Stimulated activated CD8-positive, alpha-beta memory T cell treated with anti-CD3 and anti-CD28 coated beads, Interleukin-15, amount 100 ng/mL, for 4 hours (primary cell): ENCODE measurements at places on chromosomes 1 and 21.

GRCh38 chr1:245772325-245772724, 617.5 kb downstream of the KIF26B start:
- DNase-seq, result no peak

DNA sequence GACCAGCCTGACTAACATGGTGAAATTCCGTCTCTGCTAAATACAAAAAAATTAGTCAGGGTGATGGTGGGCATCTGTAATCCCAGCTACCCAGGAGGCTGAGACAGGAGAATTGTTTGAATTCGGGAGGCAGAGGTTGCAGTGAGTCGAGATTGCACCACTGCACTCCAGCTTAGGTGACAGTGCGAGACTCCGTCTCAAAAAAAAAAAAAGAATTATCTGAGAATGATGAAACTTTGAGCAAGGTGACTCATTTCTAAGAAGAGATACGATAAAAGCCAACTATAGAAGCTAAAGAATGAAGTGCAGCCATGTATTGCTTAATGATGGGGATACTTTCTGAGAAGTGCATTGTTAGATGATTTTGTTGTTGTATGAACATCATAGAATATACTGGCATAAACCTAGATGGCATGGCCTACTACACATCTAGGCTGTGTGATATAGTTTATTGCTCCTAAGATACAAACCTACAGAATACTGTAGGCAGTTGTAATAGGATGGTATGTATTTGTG, 64.7 kb downstream of the SNRPE start:
- no peak for DNase-seq

DNA sequence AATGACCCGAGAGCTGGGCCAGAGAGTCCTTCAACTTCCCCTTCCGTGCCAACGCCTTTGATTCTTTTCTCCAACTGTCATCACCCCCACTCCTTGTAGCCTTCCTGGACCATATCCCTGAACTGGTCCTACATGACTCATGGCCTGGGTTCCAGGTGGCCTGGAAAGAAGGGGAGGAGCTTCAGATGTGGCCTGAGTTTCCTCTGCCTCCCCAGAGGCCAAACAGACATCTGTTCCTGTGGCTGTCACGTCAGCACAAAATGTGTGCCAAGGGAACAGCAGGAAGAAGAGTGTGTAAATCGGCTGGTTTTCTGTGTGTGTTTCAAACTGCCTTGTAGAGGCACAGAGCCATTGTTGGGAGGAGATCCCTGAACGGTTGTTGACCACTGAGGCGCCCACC, 24.9 kb upstream of the KIRREL1 start:
- DNase-seq, result no peak

DNA sequence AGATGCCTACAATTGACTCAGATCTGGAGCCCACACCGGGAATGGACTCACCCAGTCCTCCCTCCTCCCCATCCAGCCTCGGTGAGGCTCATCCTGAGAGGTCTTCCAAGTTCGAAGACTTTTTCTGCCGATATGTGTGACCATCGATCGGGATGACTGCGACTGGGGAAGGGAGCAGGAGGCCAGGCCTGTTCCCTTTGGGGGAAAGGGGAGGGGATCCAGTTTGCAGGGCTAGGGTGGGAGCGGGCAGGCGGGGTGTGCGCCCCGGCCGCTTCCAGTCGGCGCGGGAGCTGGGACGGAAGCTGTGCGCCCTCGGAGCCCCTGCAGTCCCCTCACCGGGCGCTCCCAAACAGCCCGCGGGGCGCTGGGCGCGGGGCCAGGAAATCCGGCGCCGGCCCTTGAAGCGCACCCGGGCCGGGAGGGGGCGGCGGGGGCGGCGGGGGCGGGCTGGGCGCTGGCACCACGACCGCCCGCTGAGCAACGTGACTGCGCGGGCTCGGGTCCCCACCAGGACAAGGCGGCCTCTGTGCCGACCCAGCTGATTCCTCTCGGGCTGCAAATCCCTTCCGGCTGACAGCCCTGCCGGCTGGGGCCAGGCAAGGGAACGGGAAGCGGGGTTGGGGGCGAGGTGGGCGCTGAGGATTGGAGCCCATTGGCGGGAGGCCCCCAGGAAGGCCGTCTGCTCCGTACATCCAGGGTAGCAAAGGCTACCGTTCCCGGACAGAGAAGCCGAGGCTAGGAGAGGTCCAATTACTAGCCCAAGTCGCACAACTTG, 103.9 kb downstream of the EBNA1BP2 start:
- no peak for DNase-seq
